ENCODE measurements at places on chromosomes 13 and 19.

- DNase-seq = no peak
Measured at GRCh38 chr19:55406091-55406825, 1.3 kb downstream of the UBE2S start.

GRCh38 chr19:38695317-38695683 is 47.9 kb downstream of the ACTN4 start:
- DNase-seq = no peak

DNA sequence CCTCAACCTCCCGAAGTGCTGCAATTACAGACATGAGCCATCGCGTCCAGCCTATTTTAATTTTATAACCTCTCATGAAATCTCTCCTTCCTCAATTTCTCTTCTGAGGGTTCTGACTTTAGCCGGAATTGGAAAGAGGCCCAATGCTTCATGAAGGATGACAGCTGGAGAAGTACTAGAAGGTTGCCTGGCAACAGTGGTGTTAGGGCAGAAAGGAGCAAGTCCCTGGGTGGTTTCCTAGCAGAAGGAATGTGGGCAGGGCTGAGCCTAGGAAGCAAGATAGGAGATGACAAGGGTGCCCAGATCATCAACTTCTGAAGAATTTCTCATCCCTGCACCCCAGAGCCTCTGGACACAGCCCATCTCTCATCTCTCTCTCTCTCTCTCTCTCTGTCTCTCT is 25.8 kb downstream of the CACNG6 start:
- DNase-seq = peak; percentile 3

- DNase-seq = no peak
Measured at GRCh38 chr13:113791761-113792160, 32.7 kb downstream of the TMEM255B start.

DNA sequence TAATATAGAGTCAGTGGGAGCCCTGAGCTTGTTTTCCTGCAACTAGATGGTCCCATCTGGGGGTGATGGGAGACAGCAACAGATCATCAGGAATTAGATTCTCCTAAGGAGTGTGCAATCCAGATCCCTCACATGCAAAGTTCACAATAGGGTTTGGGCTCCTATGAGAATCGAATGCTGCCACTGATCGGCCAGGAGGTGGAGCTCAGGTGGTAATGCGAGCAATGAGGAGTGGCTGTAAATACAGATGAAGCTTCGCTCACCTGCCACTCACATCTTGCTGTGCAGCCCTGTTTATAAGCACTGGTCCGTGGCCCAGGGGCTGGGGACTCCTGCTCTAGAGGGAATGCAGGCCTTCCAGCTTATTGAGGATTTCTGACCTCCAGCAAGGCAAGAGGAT is 5.7 kb downstream of the ZNF558 start:
- no peak for DNase-seq

DNA sequence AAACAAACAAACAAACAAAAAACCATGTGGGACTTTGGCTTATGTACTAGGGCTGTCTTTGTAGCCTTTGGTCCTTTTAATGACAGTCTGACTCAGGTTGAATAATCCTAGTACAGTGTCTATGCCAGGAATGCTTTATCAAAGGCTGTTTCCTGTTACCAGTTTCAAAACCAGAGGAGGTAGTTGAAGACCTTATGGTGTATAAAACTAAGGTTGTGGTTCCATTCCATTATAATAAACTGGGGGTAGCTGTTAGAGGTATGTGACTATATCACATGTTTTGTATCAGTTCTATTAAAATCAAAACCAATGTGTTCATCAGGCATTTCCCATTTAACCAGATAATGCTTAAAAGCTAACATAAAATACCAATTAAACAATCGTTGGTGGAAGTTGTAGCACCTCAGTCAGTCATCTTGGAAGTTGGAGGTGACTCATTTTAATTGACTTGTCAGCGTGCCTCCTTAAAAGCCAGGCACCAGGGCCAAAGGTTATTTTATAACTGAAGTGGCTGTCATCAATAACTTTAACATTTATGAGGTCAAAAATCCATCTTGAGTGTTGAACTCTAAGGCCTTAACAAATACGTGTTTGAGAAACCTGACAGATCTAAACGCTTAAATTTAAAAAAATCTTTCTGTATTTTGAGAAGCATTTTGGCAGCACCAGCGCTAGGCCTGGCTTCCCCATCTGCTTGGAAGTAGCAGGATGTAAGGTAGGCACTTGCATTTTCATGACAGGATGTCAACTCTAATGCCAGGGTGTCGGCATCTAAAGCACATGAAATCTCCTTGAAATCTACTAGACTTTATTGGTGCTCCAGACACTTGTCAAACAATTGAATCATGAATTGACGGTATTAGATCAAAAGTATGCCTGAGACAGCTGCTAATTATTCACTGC is 162.5 kb downstream of the LMO7 start:
- DNase-seq = no peak

DNA sequence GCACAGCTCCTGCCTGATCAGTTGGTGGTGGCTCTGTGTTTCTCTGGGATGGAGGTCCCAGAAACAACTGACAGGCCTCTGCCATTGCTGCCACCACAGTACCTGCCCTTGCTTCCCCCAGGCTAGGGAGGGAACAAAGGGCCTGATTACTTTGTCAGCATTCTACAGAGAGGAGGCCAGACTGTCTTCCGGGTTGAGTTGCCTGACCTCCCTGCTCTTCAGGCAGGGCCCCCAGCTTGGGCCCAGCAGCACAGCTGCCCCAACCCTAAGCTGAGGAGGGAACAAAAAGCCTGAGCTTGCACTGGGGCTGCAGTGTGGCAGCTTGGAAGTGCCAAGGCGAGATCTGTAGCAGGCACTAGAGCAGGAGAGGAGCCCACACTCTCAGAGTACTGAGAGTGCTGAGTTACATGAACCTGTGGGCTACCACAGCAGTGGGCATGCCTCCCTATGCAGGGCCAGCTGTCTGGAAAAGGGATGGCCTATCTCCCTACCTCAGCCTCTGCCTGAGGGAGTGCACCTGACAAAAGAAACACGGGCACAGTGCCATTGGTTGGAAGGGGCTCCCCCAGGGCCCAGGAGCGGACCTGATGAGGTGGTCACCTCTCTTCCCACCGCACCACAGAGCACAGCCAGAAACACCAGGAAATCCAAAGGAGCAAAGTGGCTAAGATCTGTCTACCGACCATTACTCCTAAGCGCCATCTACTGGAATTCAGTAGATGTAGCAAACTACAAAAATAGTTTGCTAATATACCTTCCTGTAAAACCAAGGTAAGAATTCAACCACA is 24.4 kb downstream of the SLC25A15 start:
- DNase-seq = no peak

DNA sequence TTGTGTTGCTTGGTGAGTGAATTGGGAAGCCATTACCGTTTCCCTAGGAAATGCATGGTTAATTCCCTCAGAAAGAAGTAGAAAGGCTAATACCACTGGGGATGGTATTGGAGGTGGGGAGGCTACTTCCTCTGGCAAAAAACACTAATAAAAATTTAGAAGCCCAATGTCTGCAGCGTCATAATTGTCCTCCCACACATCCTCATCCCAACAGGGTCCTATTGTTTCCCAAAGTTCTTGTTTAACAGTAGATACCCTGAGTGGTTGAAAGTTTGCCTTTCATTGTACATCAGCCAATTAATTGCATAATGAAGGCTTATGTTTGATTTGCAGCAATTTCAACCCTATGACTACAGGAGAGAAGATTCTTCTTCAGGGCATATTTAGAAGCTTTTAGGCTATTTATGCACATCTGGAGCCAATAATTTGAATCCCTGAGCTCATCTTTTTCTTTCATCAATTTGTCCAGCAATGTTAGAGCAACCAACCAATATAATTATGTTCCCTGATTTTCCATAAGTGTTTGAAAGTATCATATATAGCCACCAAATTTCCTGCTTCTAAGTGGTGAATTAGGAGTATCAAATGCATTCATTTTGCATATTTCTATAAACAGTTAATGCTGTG is 491.0 kb downstream of the SLITRK5 start:
- DNase-seq = no peak

GRCh38 chr13:33224686-33225085 is 60.9 kb downstream of the STARD13 start:
- no peak for DNase-seq

DNA sequence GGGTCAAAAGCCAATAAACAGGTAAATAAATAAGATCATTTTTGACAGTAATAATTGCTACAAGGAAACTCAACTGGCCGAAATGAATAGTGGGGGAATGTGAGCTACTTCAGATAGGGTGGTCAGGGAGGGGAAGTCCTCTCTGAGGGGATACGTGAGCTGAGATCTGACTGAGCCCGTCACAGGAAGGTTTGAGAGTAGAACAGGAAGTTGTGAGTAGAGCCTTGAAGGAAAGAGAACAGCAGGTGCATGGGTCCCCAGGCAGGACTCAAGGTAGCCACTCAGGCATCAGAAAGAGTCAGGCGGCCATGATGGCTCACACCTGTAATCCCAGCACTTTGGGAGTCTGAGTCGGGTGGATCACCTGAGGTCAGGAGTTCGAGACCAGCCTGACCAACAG is 6.3 kb downstream of the IRGQ start:
- peak; percentile 24 for DNase-seq

DNA sequence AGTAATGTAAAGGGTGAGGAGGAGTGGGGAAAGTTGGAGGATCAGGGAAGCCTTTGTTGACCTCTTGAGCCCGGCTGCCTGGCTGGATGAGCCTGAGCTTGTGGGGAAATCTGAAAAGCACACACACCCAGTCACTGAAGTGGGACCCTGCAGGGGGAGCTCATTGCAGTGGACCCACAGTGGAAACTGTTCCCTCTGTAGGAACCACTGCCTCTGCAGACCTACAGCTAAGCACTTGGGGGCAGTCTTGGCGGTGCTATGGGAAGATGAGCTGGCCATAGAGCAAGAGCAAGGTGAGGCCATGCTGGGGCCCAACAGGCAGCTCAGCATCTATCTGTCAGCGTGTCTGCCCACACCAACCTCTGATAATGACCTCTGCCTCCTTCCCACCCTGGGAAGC is 294.8 kb downstream of the TSHZ3 start:
- DNase-seq = no peak

DNA sequence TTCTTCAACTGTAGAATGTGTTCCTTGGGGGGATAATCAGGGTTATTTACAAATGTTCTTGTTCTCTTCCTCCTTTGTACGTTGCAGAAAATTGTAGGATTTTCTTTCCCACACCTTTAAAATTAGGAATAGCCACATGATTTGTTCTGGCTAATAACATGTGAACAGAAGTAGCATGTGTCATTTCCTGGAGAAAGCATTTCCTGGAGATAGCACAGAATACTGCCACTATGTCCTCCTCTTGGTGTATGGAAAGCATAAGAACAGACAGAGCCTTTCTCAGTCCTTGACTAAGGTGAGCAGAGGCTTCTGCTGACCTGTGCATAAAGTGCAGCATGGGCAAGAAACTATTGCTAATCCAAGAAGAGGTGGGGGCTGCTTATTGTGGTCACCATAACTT is 101.8 kb downstream of the FAM216B start:
- no peak for DNase-seq

DNA sequence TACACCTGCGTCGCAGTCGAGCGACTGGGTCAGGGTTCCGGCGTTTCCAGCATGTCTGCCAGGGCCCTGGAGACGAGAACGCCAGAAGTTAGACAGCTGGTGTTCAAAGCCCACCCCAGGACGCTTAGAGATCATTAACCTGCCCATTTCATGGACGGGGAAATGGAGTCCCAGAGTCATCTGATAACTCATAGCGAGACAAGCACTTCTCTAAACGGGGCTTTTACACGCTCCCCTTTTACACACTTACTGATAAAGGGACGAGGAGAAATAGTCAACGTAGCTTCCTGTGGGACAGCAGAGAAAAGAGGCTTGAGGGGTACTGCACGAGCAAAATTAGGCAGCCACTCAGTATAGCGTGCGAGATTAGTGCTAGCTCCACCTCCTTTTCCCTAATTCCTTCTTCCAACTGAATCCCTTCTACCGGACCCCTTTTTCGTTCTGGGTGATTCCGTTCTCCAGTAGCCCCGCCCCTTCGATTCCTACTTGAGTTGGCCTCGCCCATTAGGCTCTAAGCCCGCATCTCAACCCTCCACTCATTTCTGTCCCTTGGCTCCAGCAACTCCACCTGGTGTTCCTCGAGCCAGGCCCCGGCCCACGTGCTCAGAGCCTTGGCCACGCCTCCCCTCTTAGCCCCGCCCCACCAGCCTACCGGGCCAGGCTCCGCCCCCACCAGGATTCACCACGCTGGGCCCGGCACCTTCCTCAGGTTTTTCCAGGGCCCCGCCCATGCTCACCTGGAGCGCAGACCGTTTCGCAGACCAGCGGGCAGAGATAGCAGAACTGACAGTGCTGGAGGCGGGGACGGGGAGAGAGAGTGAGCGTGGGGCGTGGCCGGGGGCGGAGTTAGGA is 3.7 kb downstream of the HRC start:
- DNase-seq = peak; percentile 47

GRCh38 chr13:51820016-51820597 is 16.1 kb upstream of the DHRS12 start:
- DNase-seq = no peak

DNA sequence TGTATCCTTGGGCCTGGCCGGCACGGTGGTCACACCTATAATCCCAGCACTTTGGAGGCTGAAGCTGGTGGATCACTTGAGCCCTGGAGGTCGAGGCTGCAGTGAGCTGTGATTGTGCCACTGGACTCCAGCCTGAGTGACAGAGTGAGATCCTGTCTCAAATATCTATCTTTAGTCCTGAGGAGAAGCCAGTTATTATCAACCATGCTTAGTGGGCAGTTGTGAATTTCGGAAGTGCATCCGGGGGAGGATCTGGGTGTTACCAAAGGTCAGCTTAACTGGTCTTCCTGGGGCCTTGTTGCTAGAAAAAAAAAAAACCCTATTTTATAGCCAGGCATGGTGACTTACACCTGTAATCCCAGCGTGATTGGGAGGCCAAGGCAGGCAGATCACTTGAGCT is 9.6 kb downstream of the DHDH start:
- no peak for DNase-seq

GRCh38 chr19:35099155-35099896 is 16.3 kb upstream of the FXYD3 start:
- no peak for DNase-seq

- DNase-seq = no peak
Measured at GRCh38 chr13:26202365-26202972, 19.6 kb downstream of the RNF6 start.

DNA sequence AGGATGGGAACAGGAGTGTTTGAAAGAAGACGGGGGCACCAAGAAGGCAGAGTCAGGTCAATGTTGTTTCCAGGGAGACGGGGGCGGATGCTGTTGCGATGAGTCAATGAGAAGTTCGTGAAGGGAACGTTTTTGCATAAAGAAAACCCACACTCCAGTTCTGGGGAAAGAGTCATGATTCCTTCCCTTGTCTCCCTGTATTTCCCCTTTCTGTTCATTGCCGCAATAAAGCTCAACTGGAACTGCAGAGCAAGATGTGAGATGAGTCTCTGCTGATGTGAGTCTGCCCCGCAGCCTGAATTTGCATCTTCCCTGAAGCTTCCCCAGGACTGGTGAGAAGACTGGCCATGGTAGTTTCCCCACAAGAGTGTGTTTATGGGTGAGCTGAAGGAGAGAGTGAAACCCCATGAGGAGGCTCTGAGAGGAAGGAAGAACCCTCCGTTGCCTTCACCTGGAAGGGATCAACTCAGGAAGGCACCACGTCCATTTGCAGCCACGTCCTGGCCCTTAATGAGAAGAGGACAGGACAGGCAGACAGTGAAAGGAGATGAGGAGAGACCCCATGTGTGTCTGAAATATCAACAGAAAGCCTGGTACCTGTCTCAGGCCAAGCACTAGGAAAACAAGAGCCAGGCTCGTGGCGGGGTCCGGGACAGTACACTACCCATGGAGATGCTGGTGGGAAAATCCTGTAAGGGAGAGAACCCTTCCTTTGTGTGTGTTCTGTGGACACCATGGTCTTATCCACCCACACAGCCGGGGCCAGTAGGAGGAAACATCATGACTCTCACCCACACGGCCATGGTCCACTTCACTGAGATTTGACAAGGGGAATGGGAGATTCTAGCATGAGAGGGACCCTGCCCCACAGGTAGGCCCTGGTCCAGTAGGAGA is 13.7 kb downstream of the LILRA1 start:
- peak; percentile 58 for DNase-seq
